ENCODE measurements at places on chromosomes 3 and 15.

- DNase-seq: no peak
Measured at GRCh38 chr3:10780243-10780642, 35.8 kb upstream of the SLC6A11 start.

- no peak for DNase-seq
Measured at GRCh38 chr3:195255176-195255500, 15.8 kb downstream of the XXYLT1 start.

DNA sequence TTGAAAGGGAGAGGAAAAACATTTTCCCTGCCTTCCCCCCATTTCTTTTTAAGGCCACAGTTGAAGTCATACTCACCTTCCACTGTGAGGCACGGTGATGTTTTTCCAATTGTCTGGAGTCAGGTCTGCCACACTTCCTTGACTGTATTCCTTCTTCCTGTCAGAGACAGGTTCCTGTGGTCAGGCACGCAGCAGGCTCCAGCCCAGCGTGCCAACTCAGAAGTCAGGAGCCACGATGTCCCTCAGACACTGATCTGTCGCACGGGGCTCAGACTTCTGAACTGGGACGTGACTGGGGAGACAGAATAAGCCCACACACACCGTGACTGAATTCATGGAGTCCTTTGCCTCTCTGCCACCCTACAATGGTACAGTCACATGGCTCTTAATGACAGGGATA lies 41.2 kb upstream of the ADAMTS9 start:
- DNase-seq: no peak

GRCh38 chr3:62319570-62320243 lies 53.6 kb downstream of the FEZF2 start:
- DNase-seq: no peak

DNA sequence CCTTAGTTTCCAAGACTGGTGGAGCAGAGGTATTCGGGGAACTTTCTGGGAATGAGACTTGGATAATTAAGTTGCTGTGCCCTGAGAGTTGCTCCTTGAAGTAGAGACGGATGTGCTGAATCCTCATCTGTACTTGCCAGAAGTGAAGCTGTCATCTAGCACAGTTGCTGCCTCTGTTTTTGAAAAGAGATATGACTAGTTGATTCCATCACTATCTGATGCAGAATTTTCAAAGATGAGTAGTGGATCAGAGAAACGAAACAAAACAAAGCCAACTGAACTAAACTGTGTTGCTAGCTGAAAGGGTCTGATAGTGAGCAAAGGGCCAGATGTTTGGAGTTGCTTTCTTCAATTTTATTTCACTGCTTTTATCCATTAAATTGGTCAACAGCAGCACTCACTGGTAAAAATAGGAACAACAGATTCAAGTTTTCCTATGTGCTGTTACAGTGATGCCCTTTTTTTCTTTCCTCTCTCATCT lies 52.7 kb downstream of the MITF start:
- no peak for DNase-seq

- no peak for DNase-seq
Measured at GRCh38 chr3:72041511-72041910, 256.6 kb upstream of the PROK2 start.

- no peak for DNase-seq
Measured at GRCh38 chr3:185552358-185552877, at the start of gene LIPH. Gene LIPH (minus strand): TSS chr3:185552588. CDS start chr3:185552471, 117 bp downstream.

- no peak for DNase-seq
Measured at GRCh38 chr15:78479650-78480049, 27.7 kb upstream of the HYKK start.

DNA sequence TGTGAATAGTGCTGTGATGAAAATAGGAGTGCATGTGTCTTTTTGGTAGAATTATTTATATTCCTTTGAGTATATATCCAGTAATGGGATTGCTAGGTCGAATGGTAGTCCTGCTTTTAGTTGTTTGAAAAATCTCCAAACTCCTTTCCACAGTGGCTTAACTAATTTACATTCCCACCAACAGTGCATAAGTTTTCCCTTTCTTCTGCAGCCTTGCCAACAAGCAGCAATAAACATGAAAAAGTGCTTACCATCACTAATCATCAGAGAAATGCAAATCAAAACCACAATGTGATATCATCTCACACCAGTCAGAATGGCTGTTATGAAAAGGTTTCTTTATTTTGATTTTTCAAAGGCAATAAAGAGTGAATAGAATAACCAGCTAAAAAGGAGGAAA lies 1105.9 kb downstream of the NAALADL2 start:
- DNase-seq: no peak

- no peak for DNase-seq
Measured at GRCh38 chr15:35130245-35130644, 45.1 kb upstream of the NANOGP8 start.

- no peak for DNase-seq
Measured at GRCh38 chr15:90691982-90692773, 25.0 kb upstream of the BLM start.

GRCh38 chr3:28777806-28778475 lies 429.3 kb upstream of the AZI2 start:
- DNase-seq: no peak

GRCh38 chr15:85417276-85417675 lies 36.9 kb downstream of the AKAP13 start:
- DNase-seq: no peak

GRCh38 chr3:37418357-37418756 lies 244.0 kb upstream of the LRRFIP2 start:
- no peak for DNase-seq

GRCh38 chr15:43118829-43119228 lies 13.0 kb upstream of the UBR1 start:
- no peak for DNase-seq

- DNase-seq: no peak
Measured at GRCh38 chr3:13655061-13655913, 106.4 kb downstream of the FBLN2 start.

DNA sequence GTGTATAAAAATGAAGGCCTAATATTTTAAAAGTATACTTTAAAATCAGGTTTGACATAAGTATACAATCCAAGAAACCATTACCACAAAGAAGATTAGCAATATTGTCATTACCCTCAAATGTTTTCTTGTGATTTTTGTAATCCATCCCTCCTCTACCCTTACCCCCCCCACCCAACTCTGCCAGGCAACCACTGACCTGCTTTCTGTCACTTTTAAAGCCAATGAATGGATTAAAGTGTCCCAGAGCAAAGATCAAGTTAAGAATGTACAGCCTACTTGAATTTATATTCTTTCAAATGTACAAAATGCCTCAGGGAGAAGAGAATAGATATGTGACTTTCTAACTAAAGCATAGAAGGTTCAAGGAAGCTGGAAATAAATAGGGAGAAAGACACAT lies 1038.8 kb upstream of the GBE1 start:
- DNase-seq: no peak

GRCh38 chr3:151579571-151580270 lies 118.9 kb upstream of the IGSF10 start:
- no peak for DNase-seq

DNA sequence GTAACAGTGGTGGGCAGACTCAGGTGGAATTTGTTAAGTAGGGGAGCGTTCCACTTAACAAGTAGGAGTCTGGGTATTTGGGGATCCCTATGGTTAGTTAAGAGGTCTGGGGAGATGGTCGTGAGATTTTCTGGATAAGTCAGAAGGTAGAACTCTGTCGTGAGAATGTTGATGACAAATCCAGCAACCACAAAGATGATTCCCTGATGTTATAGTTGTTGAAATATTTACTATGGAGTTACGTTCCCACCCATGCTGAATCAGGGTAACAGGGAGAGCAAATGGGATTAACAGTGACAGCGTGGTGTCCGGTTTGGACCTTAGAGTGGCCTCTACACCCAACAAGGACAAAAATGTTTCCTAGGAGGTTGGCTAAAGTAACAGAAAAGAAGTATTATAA lies 110.8 kb downstream of the MFSD1 start:
- no peak for DNase-seq

DNA sequence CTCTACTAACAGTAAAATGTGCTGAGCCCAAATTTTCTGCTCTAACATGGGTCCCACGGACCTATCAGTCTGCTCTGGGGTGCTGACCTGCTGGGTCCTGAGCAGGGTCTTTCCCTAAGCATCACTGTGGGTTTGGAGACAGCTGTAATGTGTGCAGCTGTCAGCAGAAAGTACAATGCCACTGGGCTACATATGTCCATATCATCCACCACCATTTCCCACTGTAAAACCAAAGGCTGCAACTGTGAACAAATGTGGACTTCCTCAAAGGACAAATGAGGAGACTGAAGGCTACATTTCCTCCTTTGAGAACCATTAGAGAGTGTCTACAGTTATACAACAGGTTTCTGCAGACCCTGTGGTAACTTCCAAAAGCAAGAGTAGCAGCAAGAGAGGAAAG lies 33.8 kb upstream of the IP6K2 start:
- no peak for DNase-seq

- DNase-seq: no peak
Measured at GRCh38 chr3:156760333-156760732, 65.8 kb upstream of the LEKR1 start.

GRCh38 chr3:17514597-17514996 lies 227.8 kb downstream of the TBC1D5 start:
- DNase-seq: no peak

- no peak for DNase-seq
Measured at GRCh38 chr3:37627951-37628620, 233.6 kb upstream of the CTDSPL start.

DNA sequence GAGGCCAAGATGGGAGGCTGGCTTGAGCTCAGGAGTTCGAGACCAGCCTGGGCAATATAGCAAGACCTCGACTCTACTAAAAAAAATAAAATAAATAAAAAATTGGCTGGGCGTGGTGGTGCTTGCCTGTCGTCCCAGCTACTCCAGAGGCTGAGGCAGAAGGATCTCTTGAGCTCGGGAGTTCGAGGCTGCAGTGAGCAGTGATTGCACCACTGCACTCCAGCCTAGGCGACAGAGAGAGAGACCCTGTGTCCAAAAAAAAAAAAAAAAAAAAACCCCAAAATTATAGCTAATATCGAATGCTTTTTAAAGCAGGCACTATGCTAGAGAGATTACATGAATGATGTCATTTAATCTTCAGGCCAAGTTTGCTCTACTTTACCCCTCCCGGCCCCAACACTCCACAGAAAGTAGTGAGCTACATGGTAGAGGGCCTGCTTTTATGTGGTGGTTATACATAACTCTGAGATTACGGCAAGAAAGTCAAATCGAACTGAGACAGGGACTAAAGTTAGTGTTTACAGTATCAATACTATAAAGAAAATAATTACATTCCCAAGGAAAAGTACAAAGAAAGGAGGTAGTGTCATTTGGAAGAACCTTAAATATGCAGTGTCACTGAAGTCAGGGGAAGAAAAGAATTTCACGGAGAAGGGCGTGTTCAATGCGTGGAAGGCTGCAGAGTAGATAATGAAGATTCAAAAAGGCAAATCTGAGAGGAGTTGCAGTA lies 1.1 kb downstream of the ADPGK start:
- no peak for DNase-seq

DNA sequence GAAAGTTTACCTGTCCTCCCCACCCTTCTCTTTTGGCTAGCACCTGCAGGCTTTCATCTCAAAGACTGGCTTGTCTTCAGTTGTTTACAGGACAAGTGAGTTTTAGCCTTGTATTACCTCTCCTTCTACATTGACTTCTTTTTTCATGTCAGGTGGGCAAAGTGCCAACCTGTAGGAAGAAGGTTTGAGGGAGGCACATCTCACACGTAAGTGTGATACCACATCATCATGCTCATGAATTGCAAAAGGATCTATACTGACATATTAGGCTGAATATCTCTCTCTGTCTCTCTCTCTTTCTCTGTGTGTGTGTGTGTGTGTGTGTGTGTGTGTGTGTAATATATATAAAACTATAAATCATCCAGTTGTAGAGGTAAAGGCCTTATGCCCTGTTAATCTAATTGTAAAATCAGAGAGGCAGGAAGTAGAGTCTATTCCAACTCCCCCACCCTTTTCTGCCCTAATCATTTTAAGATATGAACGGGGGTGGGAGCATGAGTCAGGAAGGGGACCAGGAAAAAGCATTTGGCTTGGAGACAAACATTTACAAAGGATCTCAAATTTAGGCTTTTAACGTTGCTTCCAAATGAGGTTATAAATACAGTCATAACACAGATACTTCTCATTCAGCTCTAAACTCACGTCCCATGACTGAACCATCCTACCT lies 107.0 kb upstream of the PFN2 start:
- DNase-seq: no peak

DNA sequence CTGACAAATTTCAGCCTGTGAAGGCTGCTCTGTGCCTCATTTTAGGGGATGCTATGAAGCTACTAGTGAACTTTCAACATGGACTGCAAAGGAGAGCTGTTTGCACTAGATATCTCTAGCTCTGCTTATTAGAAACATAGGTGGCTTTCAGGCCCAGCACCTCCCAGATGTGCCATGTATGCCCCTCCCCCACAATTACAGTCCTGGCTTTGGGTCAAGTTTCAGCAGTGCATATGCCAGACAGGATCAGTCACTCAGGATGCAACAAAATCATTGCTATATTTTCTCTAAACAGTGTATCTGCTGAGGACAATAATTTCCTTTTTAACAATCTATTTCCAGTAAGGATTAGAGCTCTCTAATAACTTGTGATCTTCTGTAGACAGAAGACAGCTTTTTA lies 178.8 kb upstream of the STAC start:
- no peak for DNase-seq

- no peak for DNase-seq
Measured at GRCh38 chr3:38598791-38599190, 50.7 kb downstream of the SCN5A start.

GRCh38 chr3:72164635-72164978 lies 379.7 kb upstream of the PROK2 start:
- DNase-seq: no peak

- no peak for DNase-seq
Measured at GRCh38 chr3:34619990-34620389, 821.6 kb downstream of the PDCD6IP start.

- no peak for DNase-seq
Measured at GRCh38 chr3:25397150-25397549, 30.9 kb upstream of the RARB start.

DNA sequence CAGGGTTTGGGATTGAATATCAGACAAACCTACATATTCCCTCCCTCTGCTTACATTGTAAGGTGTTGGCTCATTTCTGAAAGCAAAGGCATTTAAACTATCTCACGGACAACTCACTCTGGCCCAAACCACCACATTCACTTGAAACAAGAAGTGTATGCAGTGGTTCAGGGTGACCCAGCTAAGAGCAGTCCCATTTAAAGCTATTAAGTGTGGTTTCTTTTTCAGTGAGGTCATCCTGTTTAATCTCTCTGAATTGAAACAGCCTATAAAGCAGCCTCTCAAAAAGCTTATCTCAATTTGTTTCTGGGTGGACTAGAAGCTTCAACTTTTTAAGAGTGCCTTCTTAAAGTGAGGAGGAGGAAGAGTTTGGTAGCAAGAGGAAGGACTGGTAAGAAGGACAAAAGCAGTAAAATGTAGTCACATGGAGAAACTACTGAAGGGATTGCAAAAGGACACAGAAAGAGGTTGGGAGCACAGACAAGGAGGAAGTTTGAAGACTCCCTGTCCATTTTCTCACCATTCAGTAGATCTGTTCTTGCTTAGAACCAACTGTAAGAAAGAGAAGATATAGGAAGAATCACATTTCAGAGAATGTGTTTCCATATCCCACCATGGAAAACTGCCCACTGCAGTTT lies 151.6 kb downstream of the TMCO5A start:
- no peak for DNase-seq
